ENCODE measurements at places on chromosomes 7 and 10. TPM values are rescaled to one million over a fixed set of nuclear protein-coding genes. Genes with fewer than 3 reads are reported as not detected.

DNA sequence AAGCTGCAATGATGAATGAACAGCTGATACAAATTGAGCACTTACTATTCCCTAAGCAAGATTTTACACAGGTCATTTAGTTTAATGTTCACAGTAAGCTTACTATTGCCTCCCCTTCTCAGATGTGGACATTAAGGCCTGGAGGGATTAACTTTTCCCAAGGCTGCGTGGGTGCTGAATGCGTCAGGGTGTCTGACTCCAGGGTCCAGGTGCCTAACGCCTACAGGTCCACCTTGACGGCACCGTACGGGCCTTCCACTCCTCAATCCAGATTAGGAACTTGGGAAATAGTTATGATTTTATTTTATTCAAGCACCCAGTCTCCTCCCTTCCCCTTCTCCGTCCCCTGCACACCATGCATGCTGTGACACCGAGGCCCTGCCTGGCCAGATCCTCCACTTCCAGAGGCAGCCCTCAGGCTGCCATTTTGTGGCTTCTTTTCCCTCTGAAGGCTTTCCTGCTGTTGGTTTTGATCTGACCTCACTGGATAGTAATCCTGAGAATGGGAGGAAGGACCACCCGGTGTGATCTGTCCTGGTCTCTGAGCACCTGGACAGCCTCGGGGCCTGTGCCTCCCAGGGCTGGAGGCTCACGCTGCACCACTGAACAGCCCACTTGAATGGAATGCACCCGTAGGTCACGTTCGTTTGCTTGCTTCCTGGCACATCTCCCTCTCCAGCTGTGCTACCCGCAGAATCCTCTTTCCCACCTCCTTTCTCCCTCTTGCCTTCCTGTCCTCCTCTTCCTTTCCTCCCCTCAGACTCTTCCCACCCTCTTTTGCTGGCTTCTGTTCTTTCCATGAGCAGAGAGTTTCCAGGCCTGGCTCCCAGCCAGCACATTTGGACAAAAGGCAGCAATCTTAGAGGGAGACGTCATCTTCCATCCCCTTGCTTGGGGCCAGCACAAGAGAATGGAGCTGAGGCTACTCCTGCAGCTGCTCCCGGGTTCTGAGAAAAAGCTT is 14.4 kb downstream of the DENND2A start:
- peak; percentile 66 for DNase-seq

GRCh38 chr7:106064316-106064715 is 47.8 kb downstream of the SYPL1 start:
- no peak for DNase-seq

DNA sequence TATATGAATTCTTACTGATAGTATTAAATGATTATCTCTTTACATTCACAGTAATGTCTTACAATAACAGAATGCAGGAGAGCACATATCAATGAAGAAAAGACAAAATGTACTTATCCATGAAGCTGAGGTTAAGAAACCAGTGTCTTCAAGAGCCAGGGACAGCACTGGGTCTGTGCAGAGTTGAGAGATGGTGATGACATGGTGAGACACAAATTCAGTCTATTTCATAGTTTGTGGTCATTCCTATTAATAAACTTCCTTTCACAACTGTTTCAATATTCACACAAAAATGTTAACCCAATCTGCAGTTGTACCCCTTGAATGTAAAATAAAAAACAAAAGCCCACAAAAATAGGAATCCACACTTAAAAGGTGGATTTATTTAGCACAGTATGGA is 5.3 kb upstream of the MAGI2 start:
- no peak for DNase-seq

GRCh38 chr10:65275296-65275695 is 1650.5 kb upstream of the LRRTM3 start:
- DNase-seq, result no peak

DNA sequence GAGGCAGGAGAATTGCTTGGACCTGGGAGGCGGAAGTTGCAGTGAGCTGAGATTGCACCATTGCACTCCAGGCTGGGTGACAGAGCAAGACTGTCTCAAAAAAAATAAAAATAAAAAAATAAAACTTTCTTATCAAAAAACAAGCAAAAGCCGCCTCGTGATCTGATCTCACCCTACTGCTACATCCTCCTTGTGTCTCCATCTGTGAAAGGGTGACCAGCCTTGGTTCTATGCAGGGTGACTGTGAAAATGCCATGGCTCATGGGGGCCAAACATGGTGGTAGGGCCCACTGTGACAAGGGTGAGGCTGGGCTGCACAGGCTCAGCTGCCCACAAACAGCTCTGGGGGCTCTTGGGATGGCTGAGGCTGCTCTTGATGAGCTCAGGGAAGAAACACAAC is 968 bp upstream of the OPN4 start:
- no peak for DNase-seq

- DNase-seq, result peak; percentile 13
These were observed 31.8 kb downstream of the ZNF467 start for GRCh38 chr7:149741629-149742028.

- DNase-seq, result no peak
These were observed 432.5 kb upstream of the PCDH15 start for GRCh38 chr10:55233505-55233904.

DNA sequence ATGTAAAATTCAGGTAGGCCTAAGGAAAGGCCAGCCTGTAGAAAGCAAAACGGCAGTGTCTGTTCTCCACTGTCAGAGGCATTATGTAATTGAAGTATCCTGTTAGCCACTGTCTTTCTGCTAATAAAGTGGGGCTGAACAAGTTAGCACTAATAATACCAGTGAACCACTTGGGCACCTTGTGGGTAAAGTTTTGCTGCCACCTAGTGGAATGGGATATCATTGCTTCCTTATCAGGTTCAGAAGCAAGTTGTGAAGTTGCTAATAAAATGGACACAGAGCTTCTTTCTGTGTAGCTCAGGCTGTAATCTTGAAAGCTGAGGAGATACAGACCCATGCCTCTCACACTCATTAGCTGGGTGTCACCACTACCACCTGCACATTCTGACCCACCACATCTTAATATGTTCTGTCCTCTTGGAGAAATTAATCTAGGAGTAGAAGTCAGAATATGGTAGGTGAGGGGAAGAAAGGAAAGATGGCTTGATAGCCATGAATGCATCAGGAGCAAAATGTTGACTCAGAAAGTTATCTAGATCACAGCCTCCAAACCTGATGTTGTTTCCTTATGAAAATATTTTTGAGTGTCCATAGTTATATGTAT is 175.1 kb downstream of the SEPTIN7 start:
- DNase-seq, result peak; percentile 91

DNA sequence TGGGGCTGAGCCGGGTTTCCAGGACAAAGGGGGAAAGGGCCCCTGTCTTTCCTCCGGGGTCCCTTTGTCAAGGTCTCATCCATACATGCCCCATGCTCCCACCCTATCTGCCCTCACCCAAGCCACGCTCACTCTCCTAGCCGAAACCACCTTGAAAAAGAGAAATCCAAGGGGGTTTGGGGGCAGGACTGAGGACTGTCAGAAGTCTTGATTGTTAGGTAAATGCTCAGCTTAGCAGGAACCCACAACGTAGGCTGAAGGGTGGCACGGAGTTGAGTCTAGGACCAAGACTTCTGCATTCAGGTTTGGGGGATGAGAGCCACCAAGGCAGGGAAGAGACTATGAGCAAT is 719 bp upstream of the PGAM2 start:
- no peak for DNase-seq

Gene ADAMTS14
- 0.05 TPM for total RNA-seq

Gene ANKRD30A
- not detected for total RNA-seq

Gene HNRNPF
- total RNA-seq, result 325 TPM

Gene HMX3
- not detected for total RNA-seq

Gene NAT16
- not detected for total RNA-seq

Measured in dermis blood vessel endothelial cell (primary cell).